Dermis blood vessel endothelial cell (primary cell): ENCODE measurements at places on chromosomes 2 and 18. TPM values are rescaled to one million over a fixed set of nuclear protein-coding genes. Genes with fewer than 3 reads are reported as not detected.

Gene AMER3
- not detected in 2 replicates for total RNA-seq

Gene GAL3ST2
- total RNA-seq = not detected in 2 replicates

DNA sequence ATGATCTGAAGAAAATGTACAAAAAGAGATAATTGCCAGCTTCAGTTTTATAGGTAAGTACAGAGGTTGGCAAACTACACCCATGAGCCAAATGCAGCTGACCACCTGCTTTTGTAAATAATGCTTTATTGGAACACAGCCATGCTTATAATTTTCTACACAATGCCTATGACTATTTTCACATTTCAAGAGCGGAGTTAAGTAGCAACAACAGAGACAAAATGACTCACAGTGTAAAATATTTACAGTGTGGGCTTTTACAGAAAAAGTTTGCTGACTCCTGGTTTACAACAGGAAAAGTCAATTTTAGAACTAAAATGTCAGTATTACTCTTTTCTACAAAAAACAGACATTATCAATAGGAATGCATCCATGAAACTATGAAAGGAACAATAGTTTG is 26.0 kb downstream of the CWC22 start:
- peak; percentile 68 for DNase-seq

DNA sequence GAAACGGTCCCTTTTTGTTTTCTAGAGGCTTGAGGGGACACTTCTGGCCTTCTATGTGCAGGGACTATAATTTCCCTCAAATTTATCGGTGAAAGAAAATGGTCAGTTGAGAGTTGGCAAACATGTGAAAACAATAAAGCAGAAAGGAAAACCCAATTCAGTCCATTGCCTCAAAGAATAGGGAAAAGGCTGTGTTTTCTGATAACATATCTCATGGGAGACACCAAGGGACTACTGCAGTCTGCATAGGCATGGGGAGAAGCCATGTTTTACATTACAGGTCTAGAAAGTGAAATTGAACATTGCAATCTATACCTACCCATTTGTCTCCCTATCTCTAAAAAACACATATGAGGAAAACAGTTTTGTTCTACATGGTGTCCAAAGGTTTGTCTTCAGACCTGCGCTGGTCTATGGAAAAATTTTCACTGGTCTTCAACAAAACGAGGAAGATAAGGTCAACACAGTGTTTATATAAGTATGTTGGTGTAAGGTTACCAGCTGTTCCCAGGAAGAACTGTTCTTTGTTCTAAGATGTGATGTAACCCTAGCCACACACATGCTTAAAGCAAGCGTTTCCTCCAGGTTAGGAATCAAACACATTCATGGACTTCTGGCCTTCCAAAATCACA is 179.7 kb downstream of the MREG start:
- DNase-seq = peak; percentile 95

GRCh38 chr2:227238238-227239237 is 74.1 kb downstream of the COL4A3 start:
- peak; percentile 78 for DNase-seq

GRCh38 chr2:222743251-222743812 is 71.9 kb downstream of the MOGAT1 start:
- peak; percentile 64 for DNase-seq

DNA sequence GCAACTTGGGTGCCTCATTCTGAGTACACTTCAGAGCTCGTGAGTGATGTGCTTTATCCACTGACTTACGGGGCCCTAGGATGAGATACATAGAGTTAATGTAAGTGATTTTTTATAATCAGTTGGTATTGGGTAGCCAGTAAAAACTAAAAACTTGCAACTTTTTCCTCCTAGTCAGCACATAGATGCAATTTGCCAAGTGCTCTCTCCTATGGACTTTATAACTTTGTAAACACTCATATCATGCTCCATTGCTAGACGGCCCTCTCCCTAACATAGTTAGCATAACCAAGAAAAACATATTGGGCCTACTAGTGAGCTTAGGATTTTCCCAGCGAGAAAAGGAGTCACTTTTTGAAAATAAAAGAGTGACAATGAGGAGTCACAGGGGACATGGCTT is 60.4 kb downstream of the PLB1 start:
- no peak for DNase-seq

DNA sequence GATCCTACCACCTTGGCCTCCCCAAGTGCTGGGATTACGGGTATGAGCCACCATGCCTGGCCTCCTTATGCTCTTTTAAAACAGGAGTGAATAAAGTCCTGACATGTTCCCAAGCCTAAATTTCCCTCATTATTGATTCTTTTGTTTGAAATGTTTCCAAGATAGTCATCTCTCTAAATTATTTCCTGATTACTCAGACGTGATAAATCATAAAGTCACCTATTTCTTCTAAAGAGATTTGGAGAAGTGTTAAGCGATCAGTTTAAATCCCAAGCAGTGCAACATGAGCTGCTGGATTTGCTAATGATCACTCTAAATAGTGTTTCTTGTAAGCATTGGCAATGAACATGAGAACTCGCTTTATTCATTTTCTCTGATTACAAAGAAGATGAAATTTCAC is 51.8 kb downstream of the PMAIP1 start:
- DNase-seq = no peak

- no peak for DNase-seq
These were observed 121.8 kb upstream of the ZBTB14 start for GRCh38 chr18:5417342-5417741.
